ENCODE measurements at places on chromosomes 6 and 20.

GRCh38 chr6:136669299-136669699 lies 119.1 kb upstream of the MAP7 start:
- DNase-seq, result no peak

DNA sequence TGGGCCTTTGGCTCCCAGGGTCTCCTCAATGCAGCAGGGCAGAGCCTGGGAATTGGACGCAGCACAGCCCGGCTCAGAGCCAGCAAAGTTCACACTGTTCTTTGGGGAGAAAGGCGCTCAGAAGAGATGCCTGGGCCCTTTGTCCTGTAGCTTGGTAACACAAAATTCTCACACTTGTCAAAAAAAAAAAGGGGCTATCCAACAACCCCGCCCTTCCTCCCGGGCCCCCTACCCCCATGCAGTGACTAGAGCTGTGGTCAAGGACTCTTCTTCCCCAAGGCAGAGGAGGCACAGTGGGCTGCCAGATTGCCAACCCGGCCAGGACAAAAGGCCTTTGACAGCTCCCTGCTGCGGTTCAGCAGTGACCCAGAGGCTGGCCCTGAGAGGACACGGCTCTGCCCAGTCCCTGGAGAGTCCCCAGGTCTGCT lies 2.0 kb downstream of the NKAIN4 start:
- no peak for DNase-seq

DNA sequence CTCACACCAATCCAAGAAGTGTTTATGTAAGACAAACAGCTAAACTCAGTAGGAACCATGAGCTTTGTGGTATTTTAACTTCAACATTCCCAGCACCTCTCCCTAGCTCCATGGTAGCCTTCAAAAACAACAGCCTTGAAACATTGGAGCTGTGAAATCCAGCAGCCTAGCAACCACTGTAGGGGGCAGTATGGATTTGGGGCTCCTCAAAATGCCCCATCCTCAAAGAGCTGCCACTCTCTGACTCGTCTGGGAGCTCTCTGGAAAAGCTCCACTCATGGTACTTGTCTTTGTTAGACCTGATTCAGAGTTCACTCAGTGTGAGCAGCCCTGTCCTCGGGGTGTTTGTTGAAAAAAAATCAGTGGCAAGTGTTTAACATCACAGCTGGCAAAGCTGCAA lies 82.9 kb downstream of the KIF6 start:
- no peak for DNase-seq

DNA sequence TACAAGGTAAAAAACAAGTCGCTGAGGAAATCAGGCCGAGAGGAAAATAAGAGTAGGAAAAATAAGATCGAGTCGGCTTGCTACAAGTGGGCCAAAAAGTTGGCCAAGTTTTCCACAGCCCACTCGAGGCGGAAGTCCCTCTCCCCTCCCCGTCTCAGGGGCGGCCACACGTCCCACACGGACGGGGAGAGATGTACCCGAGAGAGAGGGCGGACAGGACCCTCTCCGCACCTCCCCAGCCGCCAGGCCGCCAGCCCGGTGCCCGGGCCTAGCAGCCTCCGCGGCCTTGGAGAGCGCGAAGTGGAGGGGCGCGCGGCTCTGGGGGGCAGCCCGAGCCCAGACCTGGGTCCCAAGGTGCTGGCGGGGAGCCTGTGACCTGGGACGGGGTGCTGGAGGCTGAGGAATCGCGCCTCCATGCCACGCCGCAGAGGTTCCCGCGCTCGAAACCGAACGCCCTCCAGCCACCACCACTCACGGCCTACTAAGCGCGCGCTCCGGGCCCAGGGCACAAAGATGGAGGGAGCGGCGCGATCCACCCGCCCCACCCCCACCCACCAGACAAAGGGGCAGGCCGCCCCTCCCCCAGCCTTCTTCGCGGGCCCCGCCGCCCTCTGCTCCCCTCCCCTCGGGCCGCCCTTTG lies 1.9 kb upstream of the HMGA1 start:
- no peak for DNase-seq

GRCh38 chr6:157510323-157511188 lies 129.6 kb downstream of the ZDHHC14 start:
- DNase-seq, result no peak

- peak; percentile 37 for DNase-seq
Measured at GRCh38 chr20:62980970-62981369, 25.8 kb downstream of the BHLHE23 start.

- no peak for DNase-seq
Measured at GRCh38 chr20:41078329-41078728, 49.7 kb downstream of the TOP1 start.

GRCh38 chr6:14458669-14459266 lies 341.2 kb downstream of the CD83 start:
- DNase-seq, result no peak

DNA sequence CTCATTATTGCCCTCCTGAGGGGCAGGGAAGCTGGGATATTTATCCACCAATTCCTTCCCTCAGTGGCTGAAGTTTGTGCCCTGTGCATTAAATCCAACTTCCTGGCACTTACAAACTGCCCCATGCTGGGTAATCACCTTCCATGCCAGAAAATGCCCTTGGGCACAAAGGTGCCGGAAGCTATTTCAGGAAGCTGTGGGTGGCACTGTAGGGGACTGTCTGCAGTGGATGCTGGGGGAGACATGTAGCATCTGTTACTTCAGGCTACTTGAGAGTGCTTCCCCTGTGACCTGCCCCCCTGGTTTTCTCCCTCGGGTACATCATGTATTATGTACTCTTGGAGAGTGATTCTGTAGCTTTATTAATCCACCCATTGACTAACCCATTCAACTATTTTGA lies 24.7 kb upstream of the RALGAPA2 start:
- DNase-seq, result no peak
